ENCODE measurements at places on chromosomes 1 and 21. TPM values are rescaled to one million over a fixed set of nuclear protein-coding genes. Genes with fewer than 3 reads are reported as not detected.

Gene MRPL20
- total RNA-seq = 211 TPM

Gene TGFBR3
- not detected for total RNA-seq

Gene CREB3L4
- 5.7 TPM for total RNA-seq

Gene UBIAD1
- total RNA-seq = 9.6 TPM

Gene TRIM45
- total RNA-seq = 2.7 TPM

Gene PKN2
- total RNA-seq = 20.7 TPM

Gene LAMC1
- 123 TPM for total RNA-seq

All from hair follicular keratinocyte (primary cell).